ENCODE measurements at places on chromosomes 1 and 21.

- DNase-seq, result no peak
These were observed 921.9 kb downstream of the ADGRL2 start for GRCh38 chr1:82722608-82723007.

DNA sequence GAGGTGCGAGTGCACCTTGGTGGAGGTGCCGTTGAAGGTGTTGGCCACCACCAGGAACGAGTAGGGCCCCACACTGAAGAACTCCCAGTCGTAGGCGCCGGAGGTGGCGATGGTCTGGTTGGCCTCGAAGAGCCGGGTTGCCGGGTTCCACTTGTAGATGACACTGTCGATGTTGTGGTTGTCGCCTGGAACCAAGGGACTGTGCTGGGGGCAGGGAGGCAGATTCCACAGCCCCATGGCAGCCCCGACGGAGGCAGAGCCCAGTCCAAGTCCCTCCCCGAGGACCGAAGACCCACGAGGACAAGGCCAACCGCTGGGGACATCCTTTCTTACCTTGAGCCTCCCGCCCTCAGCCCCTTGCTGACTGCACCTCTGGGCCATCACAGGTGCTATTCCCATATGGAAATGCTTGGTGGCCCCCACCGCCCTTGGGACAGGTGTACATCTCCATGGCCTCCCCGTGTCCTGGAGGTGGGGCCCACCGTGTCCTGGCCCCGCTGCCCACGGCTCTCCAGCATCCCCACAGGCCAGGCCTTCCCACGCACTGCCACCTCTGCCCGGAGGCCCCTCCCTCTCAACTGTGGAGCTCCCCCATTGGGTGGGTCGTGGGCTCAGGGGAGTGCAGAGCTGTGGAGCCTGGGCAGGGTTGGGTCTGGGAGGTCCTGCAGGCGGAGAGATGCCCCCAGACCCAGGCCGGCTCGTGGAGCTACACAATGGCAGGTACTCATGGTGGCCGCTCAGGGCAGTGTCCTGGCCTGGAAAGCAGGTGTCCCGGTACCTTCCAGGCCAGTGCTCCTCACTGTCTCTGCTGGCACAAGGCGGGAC is 17.9 kb downstream of the KRTAP10-1 start:
- DNase-seq, result no peak

GRCh38 chr1:244296447-244296846 is 155.3 kb downstream of the ADSS2 start:
- no peak for DNase-seq

DNA sequence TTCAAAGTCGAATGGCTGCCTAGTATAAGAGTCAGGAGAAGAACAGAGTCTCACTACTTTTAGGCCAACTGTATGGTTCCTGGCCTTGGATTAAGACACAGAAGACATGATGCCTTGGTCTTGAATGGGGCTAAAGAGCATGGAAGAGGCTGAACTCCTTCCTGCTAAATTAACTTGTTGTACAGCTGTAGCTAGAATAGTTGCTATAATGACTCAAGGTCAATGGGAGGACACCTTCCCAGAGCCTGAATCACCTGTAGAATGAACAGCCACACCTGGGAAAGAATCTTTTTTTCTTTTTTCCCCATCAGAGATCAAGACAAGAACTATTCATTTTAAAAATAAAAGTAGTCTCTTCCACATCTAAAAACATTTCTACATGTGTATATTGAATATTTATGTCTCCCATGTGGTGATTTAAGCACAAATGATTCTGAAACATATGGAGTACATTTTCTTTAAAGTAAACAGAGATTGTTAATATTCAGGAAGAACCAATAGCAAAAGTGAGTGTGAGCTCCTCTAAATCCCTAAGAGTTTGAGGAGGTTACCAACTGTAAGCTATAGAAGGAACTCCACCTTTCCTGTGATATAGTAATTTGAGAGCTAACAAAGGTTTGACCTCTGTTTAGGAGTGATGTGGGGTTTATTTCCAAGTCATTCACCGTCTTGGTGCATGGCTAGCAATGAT is 191.3 kb downstream of the TGFB2 start:
- DNase-seq, result no peak

GRCh38 chr1:218394989-218395388 is 49.9 kb downstream of the TGFB2 start:
- no peak for DNase-seq

GRCh38 chr21:40185208-40185607 is 318.0 kb downstream of the PCP4 start:
- DNase-seq, result no peak

GRCh38 chr1:1971017-1971416 is 32.6 kb downstream of the CFAP74 start:
- no peak for DNase-seq

GRCh38 chr1:54253480-54253879 is 53.5 kb downstream of the MRPL37 start:
- DNase-seq, result no peak

- DNase-seq, result no peak
These were observed 78.6 kb downstream of the IVNS1ABP start for GRCh38 chr1:185238447-185238846.

DNA sequence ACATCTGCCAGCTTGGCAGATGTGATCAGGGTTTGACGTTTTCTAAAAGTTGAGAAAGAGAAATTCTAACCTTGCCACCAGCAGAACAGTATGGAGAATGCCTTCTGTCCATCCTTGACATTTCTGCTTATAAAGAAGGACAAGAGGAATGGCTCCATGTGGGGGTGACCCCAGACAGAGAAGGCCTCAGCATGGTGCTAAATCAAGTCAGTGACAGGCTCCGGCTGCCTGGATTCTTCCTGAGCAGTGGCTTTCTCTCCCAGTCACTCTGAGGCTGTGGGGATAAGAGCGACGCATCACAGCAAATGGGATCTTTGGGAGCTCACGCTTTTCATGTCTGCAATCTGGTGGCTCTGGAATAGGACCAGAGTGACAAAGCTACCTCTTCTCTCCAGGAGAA is 640.2 kb upstream of the CAMK1G start:
- no peak for DNase-seq

- DNase-seq, result peak; percentile 56
These were observed 14.4 kb upstream of the IGSF5 start for GRCh38 chr21:39730418-39731157.

- DNase-seq, result no peak
These were observed 9.7 kb upstream of the PPIE start for GRCh38 chr1:39729030-39729429.

DNA sequence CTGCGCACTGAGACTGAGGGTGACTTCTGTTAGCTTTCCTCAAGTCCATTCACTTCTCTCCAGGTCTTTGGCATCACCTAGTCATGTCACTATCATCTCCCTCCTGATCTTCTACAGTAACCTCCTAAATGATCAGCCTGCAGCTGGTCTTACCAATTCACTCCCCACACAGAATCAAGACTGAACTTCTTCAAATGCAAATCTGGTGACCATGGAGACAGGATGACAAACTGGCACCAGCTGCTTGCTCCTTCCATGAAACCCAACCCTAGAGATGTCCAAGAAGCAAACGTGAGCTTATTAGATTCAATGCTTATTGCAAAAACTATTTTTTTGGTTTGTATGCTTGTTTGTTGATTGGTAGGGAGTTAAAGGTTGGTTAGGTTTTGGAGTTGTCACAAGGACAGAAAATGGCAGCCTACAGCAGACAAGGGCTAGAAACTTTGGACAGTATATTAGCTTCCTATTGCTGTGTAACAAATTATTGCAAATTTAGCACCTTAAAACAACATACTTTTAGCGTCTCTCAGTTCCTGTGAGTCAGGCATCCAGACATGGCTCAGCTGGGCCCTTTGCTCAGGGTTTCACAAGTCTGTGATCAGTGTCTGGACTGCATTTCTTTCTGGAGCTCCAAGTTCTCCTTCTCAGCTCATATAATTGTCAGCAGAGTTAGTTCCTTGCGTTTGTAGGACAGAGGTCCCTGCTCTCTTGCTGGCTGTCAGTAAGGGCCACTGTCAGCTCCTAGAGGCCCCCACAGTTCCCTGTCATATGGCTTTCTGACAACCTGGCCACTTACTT is 53.3 kb upstream of the GJA8 start:
- no peak for DNase-seq

GRCh38 chr1:24827379-24828135 is 82.3 kb downstream of the CLIC4 start:
- no peak for DNase-seq

DNA sequence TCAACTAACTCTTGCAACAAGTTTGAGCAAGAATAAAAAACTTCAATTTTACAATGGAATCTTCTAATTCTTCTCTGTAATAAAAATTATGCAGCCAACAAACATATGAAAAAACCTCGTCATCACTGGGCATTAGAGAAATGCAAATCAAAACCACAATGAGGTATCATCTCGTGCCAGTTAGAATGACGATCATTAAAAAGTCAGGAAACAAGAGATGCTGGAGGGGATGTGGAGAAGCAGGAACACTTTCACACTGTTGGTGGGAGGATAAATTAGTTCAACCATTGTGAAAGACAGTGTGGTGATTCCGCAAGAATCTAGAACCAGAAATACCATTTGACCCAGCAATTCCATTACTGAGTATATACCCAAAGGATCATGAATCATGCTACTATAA is 327.5 kb upstream of the LYPLAL1 start:
- no peak for DNase-seq

DNA sequence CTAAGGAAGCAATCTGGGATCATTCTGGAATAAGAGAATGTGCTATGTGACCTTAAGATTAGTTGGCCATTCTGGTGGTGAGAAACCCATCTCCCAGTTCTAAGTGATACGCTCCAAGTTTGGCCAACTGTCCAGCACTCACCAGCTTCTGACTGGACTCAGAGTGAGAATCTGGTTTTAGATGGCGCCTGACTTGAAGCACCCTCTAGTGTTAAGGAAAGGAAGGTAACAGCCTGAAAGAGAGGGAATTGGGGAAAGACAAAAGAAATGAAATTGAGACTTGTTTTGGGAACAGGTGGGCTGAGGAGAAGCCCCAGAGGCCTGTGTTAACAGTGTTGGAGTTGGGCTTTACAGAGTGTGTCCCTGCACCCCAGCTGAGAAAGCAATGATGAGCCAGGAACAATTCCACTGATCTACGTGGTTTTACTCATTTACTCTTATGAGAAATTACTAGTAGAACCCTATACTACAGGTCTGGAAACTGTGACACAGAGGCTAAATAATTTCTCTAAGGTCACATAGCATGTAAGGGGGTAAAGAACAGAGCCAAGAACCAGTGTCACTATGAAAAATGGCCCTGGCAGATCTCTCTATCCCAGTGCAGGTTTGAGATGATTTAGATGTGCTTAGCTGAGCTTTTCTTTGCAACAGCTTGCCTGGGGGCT is 9.3 kb upstream of the FCAMR start:
- DNase-seq, result no peak

- no peak for DNase-seq
These were observed 11.5 kb upstream of the TAF1A start for GRCh38 chr1:222601257-222601656.
